Stimulated activated CD4-positive, alpha-beta T cell treated with anti-CD3 and anti-CD28 coated beads, Interleukin-15, amount 100 ng/mL, for 1 hour (primary cell): ENCODE measurements at places on chromosomes 7 and 10.

DNA sequence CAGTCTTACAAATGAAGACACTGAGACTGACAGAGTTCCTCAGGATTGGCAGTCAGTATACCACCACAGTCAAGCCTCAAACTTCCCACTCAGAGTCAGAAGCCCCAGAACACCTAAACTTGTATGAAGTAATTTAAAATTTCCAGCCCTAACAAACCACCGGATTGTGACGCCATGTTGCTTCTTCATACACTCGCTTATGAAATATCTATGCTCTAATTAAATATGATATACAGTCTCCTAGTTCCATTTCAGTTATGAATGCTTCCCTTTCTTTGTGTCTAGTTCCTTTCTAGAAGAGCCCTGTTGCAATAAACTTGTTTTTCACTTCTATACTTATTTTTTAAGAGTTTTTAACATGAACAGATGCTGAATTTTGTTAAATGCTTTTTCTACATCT, 172.0 kb upstream of the NOBOX start:
- DNase-seq = no peak

DNA sequence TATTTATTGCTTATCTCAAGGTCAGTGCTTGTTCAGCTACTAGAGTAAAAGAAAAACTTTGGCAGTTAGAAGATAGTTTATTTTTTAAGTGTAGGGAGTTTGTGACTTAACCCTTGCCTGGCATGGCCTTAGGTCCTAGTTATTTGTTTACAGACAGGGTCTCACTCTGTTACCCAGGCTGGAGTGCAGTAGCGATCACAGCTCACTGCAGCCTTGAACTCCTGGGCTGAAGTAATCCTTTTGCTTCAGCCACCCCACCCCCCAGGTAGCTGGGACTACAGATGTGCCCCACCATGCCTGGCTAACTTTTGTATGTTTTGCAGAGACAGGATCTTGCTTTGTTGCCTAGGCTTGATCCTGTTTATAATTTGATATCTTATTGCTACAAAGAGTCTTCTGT, 4.2 kb downstream of the ANLN start:
- DNase-seq = no peak

GRCh38 chr10:28316696-28317095, 13.8 kb upstream of the MPP7 start:
- no peak for DNase-seq

- DNase-seq = peak; percentile 36
Measured at GRCh38 chr10:5563991-5564536, 39.3 kb downstream of the CALML3 start.

GRCh38 chr7:78370936-78371335, 572.4 kb downstream of the PHTF2 start:
- no peak for DNase-seq

DNA sequence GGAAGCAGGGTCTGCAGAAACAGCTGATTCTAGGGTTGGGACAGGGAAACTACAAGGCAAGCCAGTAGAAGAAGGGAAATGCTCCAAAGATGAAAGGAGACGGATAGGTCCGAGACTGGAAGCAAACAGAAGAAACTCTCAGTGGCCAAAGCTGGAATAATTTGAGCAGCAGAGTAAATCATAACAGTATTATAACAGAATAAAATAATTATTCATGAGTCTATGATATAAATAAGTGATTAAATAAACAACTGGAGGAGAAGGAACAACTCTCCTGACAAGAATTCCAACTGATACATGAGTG, 27.6 kb downstream of the EZH2 start:
- no peak for DNase-seq

GRCh38 chr7:128937647-128938543, at the start of gene IRF5:
Gene IRF5 (plus strand): TSS chr7:128937927. CDS start chr7:128942082, 4,155 bp downstream.
- no peak for DNase-seq

DNA sequence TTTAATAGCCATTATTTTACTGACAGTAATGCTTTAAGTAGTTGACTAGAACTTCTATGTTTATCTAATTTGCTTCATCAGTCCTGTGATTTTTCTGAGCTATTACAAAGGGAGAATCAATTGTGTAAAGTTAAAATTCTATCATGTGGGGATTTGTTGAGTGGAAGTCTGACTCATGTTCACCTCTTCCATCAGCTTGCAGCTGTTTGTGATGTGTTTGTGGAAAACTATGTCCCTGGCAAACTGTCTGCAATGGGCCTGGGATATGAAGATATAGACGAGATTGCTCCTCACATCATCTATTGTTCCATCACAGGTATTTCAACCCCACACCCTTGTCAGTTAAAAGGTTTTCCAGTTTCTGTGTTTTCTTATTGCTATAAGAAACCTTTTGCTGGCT, 59.9 kb downstream of the SUGCT start:
- DNase-seq = no peak

- no peak for DNase-seq
Measured at GRCh38 chr7:116805100-116805544, 57.3 kb upstream of the CAPZA2 start.

- no peak for DNase-seq
Measured at GRCh38 chr7:116988363-116988989, 35.2 kb downstream of the ST7 start.

GRCh38 chr10:3868271-3868664, 83.3 kb upstream of the KLF6 start:
- DNase-seq = no peak

DNA sequence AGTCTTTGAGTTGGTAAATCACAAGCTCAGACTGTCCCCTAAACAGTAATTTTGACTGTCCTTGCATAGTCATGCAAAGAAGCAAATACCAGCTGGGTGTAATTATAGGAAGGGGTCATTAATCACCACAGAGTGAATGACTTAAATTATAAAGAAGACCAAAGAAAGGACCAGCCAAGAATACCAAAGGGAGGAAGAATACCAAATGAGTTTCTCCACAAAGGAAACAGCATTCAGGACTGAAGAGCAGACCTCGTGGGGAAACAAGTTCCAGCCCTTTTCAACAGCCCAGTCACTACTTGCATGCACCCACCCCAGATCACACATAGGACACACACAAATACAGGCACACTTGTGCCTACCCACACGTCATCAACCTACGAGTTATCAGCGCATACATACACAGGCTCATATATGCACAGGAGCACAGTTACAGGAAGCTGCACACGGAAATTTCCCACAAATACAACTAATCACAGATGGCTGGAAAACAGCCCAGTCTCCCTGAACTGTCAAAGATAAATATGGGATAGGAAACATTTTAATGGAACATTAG, 77.6 kb downstream of the DENND2A start:
- no peak for DNase-seq

- no peak for DNase-seq
Measured at GRCh38 chr10:33772370-33773252, 438.1 kb upstream of the NRP1 start.

DNA sequence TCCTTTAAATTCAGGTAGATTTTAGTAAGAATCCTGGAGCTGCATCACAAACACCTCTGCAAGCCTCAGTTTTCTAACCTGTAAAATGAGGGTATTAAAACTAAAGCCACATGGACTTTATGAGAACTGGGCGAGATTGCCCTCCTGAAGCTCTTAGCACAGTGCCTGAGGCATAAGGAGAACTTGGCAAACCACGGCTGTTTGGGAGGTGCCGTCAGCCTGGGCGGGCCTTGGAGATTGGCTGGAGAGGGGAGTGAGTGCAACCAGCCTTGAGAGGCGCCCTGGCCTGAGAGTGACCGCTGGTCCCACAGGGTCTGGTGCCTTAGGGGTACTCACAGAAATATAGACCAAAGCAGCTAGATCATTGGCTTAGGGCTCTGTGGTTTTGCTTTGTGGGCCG, 5.4 kb upstream of the TNS3 start:
- DNase-seq = no peak

GRCh38 chr7:101848208-101848951, 31.0 kb downstream of the CUX1 start:
- DNase-seq = no peak

- no peak for DNase-seq
Measured at GRCh38 chr7:107632492-107632865, 28.1 kb upstream of the SLC26A4 start.

- DNase-seq = no peak
Measured at GRCh38 chr7:103637726-103638125, 191.7 kb upstream of the SLC26A5 start.

GRCh38 chr10:97540669-97541500, 31.7 kb upstream of the ANKRD2 start:
- no peak for DNase-seq

DNA sequence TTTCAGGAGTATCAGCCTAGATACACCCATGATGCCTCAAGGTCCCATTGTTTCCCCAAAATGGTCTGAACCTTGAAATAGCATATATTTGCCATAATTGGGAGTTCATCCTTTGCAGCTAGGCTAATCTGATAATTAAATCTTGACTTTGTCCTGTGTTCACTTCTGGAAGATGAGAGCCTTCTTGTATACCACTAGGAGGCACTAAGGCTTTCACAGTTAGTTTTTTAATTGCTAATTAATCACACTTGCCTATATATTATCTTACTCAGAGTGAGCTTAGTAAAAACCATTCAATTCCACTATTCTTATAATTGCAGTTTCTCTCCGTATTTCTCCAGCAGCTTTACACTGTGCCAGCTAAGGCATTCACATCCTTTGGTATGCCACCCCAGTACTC, 48.7 kb upstream of the MAGI2 start:
- no peak for DNase-seq

DNA sequence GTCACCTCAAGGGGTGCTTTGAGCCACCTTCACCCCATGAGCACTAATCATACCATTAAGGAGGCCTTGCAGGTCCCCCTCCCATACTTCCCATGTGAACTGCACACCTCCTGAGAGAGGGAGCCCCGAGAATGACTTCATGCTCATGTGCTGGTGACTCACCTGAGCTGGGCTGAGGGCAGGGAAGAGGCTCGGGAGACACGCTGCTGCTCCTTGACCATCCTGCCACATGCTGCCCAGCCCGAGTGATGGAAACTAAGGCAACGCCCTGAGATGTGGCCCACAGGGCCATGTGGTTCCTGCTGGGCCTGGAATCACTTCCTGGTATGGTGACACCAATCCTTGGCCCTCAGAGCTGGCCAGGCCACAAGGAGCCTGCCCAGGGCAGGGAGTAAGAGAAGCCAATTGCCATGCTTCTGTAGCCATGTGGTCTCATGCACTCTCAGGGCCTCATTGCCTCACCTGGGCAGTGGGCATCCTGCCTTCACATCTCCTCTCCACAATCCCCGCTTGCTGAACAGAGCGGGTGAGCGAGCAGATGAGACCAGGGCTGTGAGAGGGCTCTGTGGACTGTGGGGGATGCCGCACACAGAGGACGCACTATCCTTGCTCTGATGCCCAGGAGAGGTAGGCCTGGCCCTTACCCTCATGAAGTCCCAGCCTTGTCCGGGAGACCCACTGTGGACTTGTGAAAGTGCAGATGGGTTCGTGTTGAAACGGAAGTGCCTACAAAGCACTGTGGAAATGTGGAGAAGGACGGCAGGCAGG, 18.3 kb upstream of the PPIF start:
- no peak for DNase-seq
